ENCODE measurements at places on chromosomes 7 and 10. TPM values are rescaled to one million over a fixed set of nuclear protein-coding genes. Genes with fewer than 3 reads are reported as not detected.

COL1A2 gene
- total RNA-seq, result 866 TPM

DNA sequence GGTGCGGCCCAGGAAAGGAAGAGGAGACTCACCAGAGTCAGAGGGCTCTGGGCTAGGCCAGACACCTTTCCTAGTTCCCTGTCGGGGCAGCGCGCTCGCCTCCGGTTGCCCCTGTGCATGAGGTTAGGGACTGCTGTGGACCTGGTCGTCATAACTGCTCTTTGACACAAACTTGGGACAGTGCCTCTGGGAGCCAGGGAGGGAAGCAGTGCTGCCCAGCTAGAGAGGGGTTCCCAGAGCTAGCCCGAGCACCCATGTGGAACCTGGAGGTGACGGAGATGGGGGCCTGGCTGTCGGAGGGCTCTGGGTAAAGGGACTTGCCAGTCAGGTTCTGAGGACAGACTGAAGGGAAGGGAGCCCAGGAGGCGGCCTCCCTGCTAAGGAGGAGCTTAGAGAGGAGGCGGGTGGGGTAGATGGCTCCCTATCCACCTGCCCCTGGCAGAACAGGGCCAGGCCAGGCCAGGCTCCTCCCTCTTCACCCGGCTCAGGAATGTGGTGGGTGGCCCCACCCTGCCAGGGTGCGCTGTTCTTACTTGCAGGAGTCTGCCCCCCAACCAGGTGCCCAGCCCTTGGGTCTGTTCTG lies 29.7 kb downstream of the AGAP3 start:
- peak; percentile 33 for DNase-seq

- DNase-seq, result no peak
Observed at GRCh38 chr10:95217476-95217875, 23.4 kb downstream of the ACSM6 start.

DNA sequence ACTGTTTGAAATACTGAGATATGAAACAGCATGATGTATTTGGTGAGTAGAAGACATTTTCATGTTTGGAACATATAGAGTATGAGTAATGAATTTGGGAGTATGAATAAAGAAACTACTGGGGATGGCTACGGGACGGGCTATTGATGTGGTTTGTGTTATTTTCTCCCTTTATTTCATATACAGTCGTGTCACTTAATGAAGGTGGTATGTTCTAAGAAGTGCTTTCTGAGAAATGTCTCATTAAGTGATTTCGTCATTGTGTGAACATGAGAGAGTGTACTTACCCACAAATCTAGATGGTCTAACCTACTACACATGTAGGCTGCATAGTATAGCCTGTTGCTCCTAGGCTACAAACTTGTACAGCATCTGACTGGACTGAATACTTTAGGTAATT lies 106.3 kb downstream of the CCNY start:
- DNase-seq, result no peak

- no peak for DNase-seq
Observed at GRCh38 chr7:43495572-43495971, 87.3 kb upstream of the STK17A start.

DNA sequence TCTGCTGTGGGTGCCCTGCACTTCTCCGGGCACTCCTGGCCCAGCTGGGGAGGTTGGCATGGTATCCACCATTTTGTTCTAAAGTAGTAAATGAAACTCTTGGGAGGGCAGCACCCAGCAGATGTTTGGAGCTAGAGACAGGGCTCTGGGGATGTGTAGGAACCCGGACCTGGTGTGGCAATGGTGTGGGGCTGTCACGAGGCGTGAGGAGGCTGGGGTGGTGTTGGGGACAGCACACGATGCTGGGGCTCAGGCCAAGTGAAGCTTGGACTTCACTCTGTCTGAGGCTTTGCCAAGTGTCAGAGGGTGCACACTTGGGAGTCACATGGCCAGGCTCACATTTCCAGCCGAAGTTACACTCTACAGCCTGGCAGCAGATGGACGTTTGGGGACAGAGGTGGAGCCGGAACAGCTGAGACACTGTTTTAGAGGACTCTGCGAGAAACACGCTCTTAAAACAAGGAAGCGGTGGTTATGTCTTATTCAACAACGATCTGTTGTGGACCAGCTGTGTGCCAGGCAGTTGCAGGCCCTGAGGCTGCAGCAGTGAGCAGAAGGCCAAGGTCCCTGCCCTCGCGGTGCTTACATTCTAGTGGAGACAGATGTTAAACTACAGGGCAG lies 118.2 kb downstream of the CUX1 start:
- DNase-seq, result no peak

DNA sequence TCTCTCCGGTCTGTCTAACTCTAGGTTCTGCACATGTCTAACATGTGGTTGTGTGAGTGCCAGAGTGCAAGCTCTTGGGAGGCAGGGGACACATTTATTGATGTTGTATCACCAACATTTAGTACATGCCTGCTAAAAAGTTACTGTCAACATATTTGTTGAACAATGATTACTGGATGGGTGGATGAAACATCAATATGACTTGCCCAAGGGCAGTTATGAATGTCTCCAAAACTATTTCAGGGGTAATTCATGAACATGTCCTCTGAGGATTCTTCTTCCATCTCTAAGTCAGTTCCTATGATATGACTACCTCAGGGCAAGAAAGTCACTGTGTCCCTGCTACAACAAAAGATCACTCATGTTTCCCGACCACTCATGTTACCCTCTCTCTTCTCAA lies 91.3 kb upstream of the STEAP1B start:
- no peak for DNase-seq

DNA sequence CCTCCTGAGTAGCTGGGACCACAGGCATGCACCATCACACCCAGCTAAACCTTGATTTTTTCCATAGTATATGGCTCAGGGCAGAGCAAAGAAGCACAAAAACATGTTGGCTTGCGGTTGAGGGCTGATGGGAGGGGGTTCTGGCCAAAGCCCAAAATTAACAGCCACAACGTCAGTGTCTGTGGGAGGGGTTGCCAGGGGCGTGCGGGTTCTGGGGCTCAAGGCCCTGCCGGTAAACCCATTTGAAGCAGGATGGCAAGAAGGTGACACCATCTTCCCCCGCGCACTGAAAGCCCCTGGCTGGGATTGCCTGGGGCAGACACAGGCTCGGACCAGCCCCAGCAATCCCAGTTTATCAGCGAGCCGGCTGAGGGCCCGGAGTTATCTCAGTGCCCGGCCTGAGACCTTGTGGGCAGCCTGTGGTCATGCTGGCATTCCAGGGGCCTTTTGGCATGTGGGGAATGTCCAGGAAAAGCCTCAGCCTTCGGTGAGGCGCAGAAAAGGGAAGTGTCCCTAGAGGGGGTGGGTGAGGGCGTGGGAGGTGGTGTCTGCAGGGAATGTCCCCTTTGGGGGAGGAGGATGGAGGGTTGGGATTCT lies 167.7 kb upstream of the TNRC18 start:
- peak; percentile 68 for DNase-seq

Data from testis (tissue), 5 donors.